ENCODE measurements at places on chromosomes 6 and 20.

GRCh38 chr6:98486057-98486456, 348.3 kb upstream of the POU3F2 start:
- no peak for DNase-seq

DNA sequence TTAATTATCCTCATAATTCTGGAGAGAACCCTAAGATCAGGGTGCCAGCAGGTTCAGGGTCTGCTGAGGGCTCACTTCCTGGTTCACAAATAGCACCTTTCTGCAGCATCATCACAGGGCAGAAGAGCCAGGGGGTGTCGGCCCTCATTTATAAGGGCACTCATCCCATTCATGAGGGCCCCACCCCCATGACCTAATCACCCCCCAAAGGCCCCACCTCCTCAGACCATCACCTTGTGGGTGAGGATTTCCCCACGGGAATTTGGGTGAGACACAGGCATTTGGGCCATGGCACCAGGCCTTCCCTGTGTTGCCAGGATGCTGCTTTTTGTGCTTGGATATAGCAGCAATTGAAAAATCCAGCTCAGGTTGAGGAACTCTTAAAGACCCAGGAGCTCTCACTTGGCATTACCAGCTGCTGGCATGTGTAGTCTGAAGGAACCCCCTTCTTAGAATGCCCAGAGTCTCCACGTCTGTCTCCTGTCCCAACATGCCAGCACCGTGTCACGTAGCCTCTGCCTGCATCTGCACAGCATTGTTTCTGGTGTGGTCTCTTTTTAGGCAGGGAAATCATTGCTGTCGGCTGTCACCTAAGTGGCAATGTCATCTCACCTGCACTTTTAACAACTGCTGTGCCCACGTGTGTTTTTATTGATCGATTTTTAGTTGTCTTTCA, 71.5 kb downstream of the RPP40 start:
- DNase-seq, result peak; percentile 61

DNA sequence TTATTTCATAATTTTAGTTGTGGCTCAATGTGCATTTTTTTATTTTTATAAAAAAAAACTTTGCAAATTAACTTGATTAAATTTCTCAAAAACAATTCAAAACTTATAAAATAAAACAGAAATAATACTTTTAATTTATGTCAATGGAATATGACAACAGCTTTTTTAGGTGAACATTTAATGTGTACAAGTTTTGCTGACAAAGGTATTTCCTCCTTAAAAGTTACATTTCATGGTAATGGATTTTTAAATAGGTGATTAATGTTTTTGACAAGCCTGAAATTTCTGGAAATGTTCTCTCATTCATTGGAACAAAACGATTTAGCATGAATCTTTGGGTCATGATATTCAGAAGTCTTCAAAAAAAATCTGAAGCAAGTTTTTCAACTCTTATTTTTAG, 1160.0 kb downstream of the HACE1 start:
- no peak for DNase-seq

DNA sequence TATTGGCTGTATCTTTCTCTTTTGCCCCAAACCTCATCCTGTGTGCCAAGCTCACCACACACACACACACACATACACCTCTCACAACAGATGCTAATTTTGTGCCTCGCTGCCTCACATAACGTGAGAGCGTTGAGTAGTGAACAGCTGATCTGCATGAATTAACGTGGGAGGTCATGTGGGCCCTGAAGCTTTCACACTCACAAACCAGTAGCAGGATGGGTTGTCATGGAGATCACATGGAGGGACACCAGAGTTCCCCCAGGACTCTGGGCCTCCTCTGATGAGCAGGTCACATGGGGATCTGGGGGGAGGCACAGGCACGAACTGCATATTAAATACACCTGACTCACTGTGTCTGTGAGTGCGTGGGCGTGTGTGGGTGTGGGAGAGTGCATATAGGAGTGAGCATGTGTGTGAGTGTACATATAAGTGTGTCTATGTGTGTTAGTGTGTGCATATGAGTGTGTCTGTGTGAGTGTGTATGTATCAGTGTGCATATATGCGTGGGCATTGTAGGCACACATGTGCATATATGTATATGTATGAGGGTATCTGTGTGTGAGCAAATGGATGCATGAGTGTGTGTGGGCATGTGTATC, 62.7 kb upstream of the SULF2 start:
- DNase-seq, result no peak

DNA sequence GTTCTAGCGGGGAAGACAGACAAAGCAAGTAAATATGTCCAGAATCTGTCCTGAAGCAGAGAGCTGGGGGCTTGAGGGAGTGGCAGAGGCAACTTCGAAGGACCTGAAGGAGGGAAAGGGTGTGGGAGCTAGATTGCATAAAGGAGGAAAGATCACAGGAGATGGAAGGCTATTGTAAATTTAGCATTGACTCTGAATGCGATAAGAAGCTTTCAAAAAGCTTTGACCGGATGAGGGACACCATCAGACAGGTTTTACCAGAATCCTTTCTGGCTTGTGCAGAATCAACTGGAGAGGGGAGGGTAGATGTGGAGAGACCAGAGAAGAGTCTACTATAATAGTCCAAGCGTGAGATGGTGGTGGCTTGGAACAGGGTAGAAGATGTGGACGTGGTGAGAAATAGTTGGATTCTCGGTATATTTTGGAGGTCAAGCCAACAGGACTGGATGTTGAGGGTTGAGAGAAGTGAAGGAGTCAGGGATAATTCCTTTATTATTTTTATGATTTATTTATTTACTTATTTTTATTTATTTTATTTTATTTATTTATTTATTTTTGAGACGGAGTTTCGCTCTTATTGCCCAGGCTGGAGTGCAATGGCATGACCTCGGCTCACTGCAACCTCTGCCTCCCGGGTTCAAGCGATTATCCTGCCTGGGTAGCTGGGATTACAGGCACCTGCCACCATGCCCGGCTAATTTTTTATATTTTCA, 19.9 kb upstream of the RIPOR3 start:
- DNase-seq, result no peak

DNA sequence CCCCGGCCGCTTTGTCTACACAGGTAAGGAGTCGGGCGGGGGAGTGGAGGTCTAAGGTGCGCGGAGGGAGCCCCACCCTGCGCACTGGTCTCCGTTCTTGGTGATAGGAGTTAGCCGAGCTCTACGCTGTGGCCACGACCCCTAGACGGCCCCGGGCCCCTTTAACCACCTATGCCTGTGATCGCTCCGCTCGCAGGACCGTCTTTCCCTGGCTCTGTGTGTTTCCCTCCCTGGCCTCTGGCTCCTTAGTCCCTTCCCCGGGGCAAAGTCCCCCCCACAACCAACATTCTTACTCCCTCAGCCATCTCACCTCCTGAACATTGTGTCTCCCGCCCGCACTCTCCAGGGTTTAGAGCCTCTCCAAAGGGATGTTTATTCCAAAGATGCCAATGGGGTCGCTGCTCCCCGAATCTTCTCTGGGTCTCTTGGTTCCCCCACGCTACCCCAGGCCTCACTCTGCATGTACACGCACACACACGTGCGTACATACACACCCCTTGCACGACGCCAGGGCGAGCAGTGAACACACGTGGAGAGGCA, 50.4 kb downstream of the CPXM1 start:
- DNase-seq, result no peak

DNA sequence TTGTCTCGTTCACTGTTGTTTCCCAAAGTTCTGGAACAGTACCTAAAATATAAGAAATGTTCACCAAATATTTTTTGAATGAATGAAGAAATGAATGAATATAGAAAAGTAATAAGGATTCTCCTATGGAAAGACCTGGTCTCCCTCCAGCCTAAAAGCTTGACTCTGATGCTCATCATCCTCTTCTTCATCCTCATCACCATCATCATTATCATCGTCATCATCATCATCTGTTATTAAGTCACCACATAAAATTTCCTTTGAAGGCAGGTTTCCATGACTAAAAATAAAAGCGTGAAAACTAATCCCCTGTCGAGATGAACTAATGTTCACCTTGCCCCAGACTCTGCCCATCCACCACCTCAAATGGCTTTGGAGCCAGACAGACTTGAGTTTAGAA, 216.9 kb upstream of the PRND start:
- no peak for DNase-seq

GRCh38 chr6:20198156-20198774, 14.0 kb downstream of the MBOAT1 start:
- no peak for DNase-seq

DNA sequence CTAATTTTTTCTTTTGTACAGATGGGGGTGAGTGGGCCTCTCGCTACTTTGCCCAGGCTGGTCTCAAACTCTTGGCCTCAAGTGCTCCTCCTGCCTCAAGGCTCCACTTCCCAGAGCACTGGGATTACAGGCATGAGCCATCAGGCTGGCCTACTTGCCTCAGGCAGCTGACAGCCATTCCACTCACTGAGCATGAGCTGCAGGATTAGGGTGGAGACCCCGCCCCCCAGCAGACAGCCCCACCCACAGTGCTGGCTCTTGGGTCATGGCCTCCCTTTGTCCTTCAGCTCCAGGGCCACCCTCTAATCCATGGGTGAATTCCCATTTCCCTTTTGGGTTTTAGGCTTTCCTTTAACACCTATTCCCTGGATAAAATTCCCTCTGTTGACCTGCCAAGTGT, 82.1 kb downstream of the BFSP1 start:
- no peak for DNase-seq

DNA sequence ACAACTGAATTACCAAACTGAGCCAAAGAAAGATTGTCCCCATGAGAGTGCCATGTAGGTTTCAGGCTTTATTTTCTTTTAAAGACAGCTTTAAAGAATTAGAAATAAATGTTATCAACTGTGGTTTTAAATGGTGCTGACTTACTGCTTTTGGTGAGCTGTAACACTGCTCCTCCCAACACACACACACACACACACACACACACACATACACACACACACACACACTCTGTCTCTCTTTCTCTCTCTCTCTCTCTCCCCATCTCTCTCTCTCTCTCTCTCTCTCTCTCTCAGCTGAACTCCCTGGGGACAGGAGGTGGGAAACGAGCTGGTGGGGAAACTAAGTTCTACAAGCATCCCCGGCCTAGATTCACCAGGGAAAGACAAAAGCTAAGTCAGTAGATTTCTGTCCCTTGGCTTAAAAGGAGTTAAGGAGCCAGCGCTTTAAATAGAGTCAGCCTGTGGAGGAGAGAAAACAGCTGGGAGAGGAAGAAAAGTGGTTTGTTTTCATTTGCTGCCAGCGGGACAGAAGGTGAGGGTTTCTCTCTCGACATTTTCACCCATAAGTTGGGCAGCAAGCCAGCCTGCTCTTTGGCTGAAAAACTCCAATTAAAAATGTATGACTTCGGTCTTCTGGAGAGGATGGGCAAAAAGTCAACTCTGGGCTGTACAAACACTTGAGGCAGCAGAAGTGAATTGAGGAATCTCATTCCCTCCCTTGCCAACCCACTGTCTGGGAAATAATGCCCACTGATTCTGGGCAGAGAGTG, 27.4 kb downstream of the CBLN4 start:
- DNase-seq, result no peak

DNA sequence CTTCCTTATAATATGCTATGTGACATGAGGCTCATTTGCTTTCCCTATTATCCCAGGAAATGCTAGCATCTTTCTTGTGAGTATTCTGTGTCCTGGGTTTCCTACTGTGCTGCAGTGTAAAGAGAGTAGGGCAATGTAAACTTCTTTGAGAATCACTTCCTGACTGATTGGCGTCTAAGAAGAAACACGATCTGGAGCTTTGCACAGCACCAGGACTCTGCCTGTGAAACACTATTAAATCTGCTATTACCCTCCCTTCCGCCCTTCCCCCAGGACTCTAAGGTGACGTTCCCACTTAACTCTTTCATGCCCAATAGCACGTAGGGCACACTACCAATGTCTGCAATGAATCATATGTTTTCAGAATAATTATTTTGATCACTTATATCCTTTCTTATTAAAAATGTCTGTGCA, 607.3 kb upstream of the CITED2 start:
- DNase-seq, result no peak
